Tibial artery (tissue), 4 donors: ENCODE measurements at places on chromosomes 6 and 20.

DNA sequence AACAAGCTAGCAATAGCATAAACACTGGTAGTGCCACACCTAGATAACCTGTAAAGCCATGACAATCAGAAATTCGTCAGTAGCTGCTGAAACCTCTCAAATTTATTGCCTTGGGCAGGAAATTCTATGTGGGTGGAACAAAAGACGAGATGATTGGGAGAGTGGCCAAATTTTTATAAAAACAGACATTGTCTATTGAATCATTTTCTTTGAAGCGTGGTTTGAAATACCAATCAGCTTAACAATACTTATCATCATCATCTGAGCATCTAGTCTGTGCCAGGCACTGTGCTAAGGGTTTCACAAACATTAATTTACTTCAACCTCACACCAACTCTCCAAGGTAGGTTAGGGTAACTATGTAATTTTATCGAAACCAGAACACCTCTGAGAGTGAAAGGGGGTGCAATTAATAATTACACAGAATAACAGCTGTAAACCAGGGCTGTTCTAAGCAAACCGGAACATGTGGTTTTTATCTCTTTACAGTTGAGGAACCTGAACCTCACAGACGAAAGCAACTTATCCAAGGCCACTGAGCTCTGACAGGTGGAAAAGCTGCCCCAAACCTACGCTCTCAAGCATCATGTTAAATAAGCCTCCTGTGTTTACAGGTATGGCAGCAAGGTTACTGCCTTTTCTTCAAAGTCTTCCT lies 43.4 kb downstream of the NHSL1 start:
- DNase-seq, result no peak
- no peaks in the 10 kb centered on the region for H3K36me3 ChIP-seq
- H3K4me1 ChIP-seq, result no peaks in the 10 kb centered on the region
- H3K27ac ChIP-seq, result no peak overlapping the region

DNA sequence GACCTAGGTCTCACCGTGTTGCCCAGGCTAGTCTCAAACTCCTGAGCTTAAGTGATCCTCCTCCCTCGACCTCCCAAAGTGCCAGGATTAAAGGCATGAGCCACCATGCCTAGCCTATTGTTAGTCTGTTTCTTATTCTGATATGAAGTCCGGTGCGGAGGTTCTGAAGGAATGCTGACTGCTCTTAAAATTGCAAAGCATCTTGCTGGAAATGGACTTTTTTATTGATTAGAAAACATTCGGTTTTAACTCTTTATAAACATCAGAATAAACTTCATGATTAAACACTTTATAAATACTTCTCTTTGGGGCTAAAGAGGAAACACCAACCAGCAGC lies 3.2 kb downstream of the TNFAIP3 start:
- peaks cover 5% of the 10 kb centered on the region for H3K4me1 ChIP-seq
- no peak for DNase-seq

GRCh38 chr6:170476360-170476759 lies 76.7 kb downstream of the PSMB1 start:
- H3K27me3 ChIP-seq, result no peaks in the 10 kb centered on the region
- no peaks in the 10 kb centered on the region for H3K36me3 ChIP-seq
- no peak overlapping the region for H3K4me3 ChIP-seq

GRCh38 chr6:167507376-167507945 lies 182.6 kb downstream of the TTLL2 start:
- no peaks in the 10 kb centered on the region for H3K36me3 ChIP-seq
- DNase-seq, result no peak
- H3K4me1 ChIP-seq, result no peaks in the 10 kb centered on the region
- no peak overlapping the region for H3K4me3 ChIP-seq
- no peak overlapping the region for H3K27ac ChIP-seq

DNA sequence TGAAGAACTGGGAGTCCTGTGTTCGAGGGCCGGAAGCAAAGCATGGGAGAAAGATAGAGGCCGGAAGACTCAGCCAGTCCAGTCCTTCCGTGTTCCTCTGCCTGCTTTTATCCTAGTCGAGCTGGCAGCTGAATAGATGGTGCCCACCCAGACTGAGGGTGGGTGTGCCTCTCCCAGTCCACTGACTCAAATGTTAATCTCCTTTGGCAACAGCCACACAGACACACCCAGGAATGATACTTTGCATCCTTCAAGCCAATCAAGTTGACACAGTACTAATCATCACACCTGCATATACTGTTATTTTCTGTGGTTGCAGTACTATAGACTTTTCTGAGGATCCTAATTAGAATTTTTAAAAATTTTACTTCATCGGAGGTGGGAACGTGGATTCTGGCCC lies 21.3 kb downstream of the PCMTD2 start:
- DNase-seq, result no peak
- no peaks in the 10 kb centered on the region for H3K27me3 ChIP-seq
- no peak overlapping the region for H3K4me3 ChIP-seq
- no peaks in the 10 kb centered on the region for H3K4me1 ChIP-seq

DNA sequence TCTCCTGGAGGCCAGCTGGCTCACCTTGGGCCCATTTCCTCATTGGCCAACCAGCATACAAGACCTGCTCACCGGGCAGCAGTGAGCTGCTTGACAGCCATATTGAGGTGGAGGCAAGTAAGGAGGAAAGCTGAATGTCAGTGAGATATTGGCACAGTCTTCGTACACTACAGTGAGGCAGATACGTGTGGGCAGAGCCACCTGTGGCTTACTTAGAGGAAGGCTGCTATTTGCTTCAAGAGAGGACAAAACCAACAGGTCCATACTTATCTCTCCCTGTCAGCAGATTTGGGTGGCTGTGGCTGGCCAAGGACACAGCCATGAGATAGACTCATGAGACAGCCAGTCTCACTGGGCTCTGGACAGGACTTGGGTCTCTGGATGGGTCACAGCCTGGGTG lies 15.1 kb upstream of the MCM3 start:
- no peaks in the 10 kb centered on the region for H3K4me1 ChIP-seq
- no peak for DNase-seq
- H3K27me3 ChIP-seq, result no peaks in the 10 kb centered on the region
- no peaks in the 10 kb centered on the region for H3K36me3 ChIP-seq
- H3K4me3 ChIP-seq, result no peak overlapping the region

DNA sequence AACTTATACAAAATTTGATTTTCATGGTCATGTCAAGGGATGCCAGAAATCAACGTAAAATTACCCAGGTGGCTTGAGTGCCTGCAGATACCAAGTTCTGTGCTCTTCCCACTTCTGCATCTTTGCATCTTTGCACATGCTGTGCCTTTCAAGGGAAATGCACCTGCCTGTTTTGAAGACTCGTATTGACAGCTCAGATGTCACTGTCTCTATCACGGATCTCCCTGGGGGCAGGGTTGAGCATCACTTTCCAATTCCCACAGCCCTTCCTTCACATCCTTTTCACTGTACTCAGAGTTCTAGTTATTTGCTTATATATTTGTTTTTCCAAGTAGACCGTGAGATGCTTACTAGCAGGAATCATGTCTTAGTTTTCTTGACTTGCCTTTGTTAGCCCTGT lies 274.2 kb downstream of the CDH26 start:
- DNase-seq, result no peak
- no peaks in the 10 kb centered on the region for H3K36me3 ChIP-seq
- H3K4me3 ChIP-seq, result no peak overlapping the region
- no peaks in the 10 kb centered on the region for H3K27me3 ChIP-seq
- H3K4me1 ChIP-seq, result no peaks in the 10 kb centered on the region
- no peak overlapping the region for H3K27ac ChIP-seq

- no peak overlapping the region for H3K27ac ChIP-seq
- no peak for DNase-seq
- H3K4me1 ChIP-seq, result no peaks in the 10 kb centered on the region
- no peaks in the 10 kb centered on the region for H3K27me3 ChIP-seq
- no peak overlapping the region for H3K4me3 ChIP-seq
These were observed 423.2 kb downstream of the GRIK2 start for GRCh38 chr6:101816716-101817115.

DNA sequence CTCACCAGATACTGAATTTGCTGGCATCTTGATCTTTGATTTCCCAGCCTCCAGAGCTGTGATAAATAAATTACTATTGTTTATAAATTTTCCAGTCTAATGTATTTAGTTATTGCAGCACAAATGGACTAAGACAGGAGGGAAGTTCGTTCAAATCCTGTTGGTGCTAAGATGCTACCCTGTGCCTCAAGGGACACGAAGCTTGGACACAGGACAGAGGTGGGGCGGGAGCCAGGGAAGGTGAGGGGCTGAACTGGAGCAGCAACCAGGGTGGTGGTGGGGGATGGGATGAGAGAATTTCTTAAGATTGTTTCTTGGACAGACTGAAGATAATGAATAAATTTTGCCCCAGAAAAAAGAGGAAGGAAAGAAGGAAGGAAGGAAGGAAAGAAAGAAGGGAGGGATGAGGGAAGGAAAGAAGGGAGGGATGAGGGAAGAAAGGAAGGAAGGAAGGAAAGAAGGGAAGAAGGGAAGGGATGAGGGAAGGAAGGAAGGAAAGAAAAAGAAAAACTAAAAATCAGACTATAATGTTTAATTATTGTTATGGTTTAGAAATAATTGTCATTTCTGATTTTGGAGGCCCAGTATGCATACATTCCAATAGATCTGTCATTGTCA lies 127.2 kb downstream of the CDC5L start:
- no peaks in the 10 kb centered on the region for H3K27me3 ChIP-seq
- DNase-seq, result no peak
- no peak overlapping the region for H3K27ac ChIP-seq
- no peaks in the 10 kb centered on the region for H3K36me3 ChIP-seq
- H3K4me1 ChIP-seq, result no peaks in the 10 kb centered on the region

DNA sequence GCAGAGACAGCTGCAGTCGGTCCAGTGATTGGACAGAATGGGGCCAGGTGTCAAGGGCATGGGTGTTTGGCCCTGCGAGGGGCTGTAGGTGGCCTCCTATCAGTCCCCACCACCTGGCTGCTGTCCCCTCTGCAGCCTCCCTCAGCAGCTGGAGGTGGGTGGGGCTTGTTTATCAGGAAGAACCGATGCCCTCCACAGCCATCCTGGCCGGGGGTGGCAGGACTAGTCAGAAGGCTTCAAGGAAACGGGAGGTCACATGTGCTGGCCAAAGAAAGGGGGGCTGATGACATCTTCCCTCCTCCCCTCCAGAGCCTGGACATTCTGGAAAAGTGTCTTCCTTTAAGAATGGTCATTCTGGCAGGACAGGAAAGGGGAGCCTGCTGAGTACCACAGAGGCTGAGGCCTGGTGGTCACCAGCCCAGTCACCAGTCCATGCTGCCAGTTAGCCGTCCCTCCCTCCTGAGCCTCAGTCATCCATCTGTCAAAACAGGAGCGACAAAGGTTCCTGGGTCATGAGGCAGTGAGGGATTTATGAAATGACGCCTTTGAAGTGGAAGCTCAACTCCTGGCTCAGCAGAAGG lies 4.1 kb downstream of the FAM210B start:
- H3K4me1 ChIP-seq, result peaks cover 15% of the 10 kb centered on the region
- no peak overlapping the region for H3K4me3 ChIP-seq
- DNase-seq, result no peak
- no peak overlapping the region for H3K27ac ChIP-seq

GRCh38 chr6:64459411-64459944 lies 823.9 kb downstream of the PHF3 start:
- DNase-seq, result no peak
- no peak overlapping the region for H3K4me3 ChIP-seq
- H3K27ac ChIP-seq, result no peak overlapping the region
- no peaks in the 10 kb centered on the region for H3K4me1 ChIP-seq
- no peaks in the 10 kb centered on the region for H3K36me3 ChIP-seq
- H3K27me3 ChIP-seq, result no peaks in the 10 kb centered on the region

- no peaks in the 10 kb centered on the region for H3K27me3 ChIP-seq
- H3K4me1 ChIP-seq, result no peaks in the 10 kb centered on the region
- no peaks in the 10 kb centered on the region for H3K36me3 ChIP-seq
- no peak overlapping the region for H3K4me3 ChIP-seq
These were observed 319.4 kb downstream of the HTR1B start for GRCh38 chr6:77143659-77144447.

- H3K4me3 ChIP-seq, result no peak overlapping the region
- no peaks in the 10 kb centered on the region for H3K27me3 ChIP-seq
These were observed 136.2 kb upstream of the STMND1 start for GRCh38 chr6:16965689-16966088.

GRCh38 chr6:157323255-157323965 lies at the start of gene TMEM242:
TSS of gene TMEM242 (minus strand) at chr6:157323519. CDS start at chr6:157323499, 20 bp downstream.
- peak; percentile 93 for DNase-seq
- H3K27ac ChIP-seq, result peak within 1 kb of the TSS; percentile 95
- peak within 1 kb of the TSS; percentile 79 for H3K4me3 ChIP-seq

DNA sequence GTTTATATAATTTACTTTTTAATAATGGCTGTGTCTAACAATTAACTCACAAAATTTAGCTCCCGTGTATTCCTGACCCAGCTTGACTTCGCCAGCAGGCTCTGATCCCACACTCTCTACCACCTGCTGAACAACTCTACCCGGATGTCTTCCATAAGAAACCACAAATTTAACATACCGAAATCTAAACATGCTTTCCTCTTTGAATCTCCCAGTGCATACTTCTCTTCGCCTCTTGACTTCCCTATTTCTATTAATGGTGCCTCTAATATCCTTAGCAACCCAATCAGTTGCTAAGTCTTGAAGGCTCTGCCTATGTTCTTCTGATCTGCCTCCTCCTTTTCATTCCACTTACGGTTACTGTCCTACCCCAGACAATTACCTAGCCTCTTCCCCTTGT lies 4.6 kb upstream of the MYB start:
- H3K4me1 ChIP-seq, result no peaks in the 10 kb centered on the region
- no peaks in the 10 kb centered on the region for H3K36me3 ChIP-seq
- H3K27ac ChIP-seq, result no peak overlapping the region
- H3K27me3 ChIP-seq, result no peaks in the 10 kb centered on the region

DNA sequence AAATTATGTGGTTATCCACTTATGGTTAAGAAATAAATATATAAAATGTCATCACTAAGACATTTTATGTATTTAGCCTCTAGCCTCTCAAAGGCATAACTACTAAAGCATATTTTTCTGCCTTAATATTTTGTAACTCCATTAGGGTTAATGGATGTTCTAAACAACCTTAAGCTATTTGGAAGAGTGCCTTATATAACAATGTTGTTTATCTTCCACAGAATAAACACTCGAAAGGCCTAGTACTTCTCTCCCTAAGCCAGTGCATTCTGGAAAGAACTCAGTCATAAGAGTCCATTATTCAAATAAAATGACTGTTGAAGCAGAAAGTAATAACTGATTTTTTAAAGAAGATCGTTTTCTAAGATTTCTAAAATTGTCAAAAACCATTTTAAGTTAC lies 15.0 kb upstream of the PRIM2 start:
- no peaks in the 10 kb centered on the region for H3K27me3 ChIP-seq
- DNase-seq, result no peak
- no peaks in the 10 kb centered on the region for H3K36me3 ChIP-seq
